NCI-H1048 (cell line): ENCODE measurements at places on chromosomes 16 and 17.

- no peak for DNase-seq
Observed at GRCh38 chr17:38601539-38602351, 4.0 kb downstream of the SRCIN1 start.

- DNase-seq = no peak
Observed at GRCh38 chr16:64751906-64752305, 370.0 kb downstream of the CDH11 start.

GRCh38 chr16:88306411-88306810, 76.3 kb upstream of the ZNF469 start:
- DNase-seq = no peak

DNA sequence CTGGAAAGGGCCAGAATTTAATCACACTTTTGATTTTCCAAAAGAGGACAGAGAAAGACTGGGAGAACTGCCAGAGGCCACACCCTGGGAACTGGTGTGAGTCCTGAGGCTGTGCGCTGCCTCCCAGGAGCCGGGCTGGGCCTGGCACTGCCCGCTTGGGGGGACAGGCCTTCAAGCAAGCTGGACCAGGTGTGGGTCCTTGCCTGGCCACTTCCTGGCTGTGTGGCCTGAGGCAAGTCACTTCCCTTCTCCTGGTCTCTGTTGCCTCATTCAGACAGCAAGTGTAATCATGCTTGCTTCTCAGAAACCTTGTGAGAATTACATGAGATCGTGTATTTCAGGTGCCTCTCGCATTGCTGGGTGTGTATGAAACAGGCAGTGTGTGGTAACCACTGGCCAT, 143.0 kb downstream of the SNX29 start:
- no peak for DNase-seq

DNA sequence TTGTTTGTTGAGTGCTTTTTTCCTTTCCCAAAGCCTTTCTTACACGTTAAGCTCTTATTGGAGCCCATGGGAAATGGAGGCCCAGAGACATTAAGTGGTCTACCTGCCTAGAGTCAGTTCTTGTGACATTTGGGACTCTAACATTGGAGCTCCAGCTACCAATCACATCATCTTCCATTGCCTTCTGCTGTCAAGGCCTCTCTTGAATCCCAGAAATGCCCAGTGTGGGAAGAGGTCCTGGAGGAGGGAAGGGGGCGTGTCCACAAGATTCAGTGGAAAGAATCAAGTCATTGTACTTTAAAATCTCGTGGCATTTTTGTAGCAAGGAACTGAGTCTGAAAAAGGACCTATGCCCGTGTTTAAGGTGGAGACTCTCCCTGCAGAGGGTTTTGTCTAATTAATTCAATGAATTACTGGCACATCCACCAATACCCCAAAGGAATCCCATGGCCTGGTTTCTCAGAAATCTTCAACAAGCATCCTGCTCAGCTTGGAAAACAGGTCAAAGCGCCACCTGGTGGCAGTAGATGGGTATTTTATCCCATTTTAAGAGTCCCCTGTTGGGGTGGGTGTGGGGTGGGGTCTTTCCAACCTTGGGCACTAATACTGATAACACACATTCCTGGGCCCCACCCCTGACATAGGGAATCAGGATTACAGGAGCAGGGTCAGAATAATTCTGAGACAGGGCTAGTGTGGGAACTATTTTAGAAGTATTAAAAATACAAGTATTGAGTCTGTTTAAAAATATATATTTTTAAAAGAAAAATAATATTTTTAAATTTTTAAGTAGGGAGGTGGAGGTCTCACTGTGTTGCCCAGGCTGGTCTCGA, 24.6 kb downstream of the GPT2 start:
- no peak for DNase-seq

GRCh38 chr16:89354325-89354724, 136.0 kb downstream of the ANKRD11 start:
- no peak for DNase-seq

DNA sequence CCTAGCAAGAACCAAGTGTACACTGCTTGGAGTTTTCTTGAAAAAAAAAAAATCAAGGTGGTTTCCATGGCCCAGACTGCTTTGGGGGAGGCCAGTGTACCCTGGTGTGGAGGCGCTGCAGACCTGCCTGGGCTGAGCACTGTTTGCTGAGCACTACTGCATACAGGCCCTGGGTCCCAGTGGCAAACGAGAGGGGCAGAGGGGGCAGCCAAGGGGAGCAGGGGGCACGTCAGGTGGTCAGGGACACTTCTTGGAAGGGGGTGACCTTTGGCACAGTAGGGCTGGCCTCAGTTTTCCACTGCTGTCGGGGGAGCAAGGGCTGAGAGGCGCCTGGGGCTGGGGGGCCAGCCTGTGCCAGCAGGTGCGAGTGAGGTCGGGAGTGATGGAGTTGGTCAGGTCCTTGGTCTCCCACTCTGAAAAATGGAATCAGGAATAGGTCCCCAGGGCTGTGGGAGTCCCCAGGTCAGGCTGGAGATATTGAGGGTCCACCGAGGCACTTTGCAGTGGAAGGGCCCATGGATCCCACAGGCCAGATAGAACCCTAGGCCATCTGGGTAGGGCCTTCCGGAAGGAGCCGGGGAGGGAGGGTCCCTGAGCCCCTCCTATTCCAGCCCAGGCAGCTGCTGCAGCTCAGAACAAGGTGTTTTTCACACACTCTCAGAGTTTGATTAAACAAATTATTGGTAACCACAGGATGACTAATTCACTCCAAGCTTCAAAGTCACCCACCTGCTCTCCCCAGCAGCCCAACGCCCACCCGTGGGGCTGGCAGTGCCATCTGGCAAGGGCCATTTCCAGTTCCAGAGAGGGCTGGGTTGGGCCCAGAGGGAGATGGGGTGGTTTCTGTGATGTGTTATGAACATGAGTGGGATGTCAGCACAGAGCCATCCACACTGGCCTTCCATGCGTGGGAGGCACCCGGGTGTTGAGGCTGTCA, 3.5 kb downstream of the ZFPM1 start:
- DNase-seq = no peak

DNA sequence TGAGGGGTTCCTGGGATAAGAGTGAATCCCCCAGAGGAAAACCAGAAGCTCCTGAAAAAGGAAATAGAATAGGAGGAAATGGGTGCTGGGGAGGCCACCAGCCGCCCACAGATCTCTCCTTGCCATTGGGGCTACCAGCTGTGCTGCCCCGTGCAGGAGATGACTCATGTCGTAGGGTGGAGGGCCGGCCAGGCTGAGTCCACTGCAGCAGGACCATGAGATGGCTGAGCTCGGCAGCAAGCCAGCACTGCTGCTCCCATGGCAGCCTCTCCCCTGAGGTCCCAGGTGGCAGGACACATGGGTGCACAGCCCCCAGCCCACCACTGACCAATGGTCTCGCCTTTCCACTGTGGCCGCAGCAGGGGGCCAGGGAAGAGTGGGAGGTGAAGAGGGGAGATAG, 95.5 kb downstream of the GNAO1 start:
- no peak for DNase-seq

DNA sequence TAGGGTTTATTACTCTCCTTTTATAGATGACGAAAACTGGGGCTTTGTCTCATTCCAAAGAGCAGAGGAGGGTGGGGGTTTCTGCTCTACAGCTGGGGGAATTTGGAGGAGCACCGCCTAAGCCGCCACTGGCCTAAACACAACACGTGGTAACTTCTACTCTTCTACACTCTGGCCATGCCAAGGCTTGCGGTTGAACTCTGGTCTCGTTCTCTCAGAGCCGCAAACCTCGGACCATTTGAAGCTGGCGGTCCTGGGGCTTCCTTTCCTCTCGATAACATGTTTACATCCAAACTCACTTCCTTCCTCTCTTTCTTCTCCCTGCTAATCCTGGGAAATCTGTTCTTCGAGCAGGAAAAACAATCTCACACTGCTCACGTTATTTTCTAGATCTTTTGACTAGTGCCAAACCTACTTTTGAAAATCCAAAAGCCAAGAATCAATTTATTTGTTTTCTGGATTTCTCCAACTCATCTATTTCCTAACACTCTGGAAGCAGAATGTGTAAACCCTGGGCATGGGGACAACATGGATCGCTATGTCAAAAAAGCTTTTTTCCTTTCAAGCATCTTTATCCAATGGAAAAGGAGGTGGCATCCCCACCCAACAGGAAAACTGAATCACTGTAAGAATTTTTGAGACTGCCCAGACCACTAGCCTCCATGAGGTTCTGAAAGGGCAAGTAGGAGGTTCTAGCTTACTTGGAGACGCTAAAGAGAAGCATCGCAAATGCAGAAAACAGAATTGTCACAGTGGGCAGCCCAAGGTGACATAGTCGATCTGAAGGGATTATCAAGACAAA, 13.6 kb upstream of the EEF2K start:
- DNase-seq = no peak

GRCh38 chr16:56748826-56749225, 18.9 kb downstream of the NUP93 start:
- no peak for DNase-seq

DNA sequence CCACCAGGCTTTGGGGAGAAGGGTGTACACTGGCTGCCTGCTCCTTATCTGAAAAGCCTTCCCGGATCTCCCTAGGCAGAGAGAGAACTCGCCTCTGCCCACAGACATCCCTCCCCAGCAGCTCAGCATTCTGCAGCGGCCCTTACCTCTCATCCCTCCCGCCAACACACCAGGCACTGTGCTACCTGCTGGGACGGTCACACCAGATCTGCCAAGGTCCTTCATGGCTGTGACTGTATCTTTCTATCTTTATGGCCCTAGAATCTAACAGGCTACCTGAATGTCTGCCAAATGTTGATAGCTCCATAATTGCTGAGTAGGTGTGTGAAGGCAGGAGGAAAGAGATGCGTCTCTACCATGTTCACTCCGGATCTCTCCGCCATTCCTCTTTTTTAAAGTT, 7.9 kb downstream of the TSNAXIP1 start:
- no peak for DNase-seq

DNA sequence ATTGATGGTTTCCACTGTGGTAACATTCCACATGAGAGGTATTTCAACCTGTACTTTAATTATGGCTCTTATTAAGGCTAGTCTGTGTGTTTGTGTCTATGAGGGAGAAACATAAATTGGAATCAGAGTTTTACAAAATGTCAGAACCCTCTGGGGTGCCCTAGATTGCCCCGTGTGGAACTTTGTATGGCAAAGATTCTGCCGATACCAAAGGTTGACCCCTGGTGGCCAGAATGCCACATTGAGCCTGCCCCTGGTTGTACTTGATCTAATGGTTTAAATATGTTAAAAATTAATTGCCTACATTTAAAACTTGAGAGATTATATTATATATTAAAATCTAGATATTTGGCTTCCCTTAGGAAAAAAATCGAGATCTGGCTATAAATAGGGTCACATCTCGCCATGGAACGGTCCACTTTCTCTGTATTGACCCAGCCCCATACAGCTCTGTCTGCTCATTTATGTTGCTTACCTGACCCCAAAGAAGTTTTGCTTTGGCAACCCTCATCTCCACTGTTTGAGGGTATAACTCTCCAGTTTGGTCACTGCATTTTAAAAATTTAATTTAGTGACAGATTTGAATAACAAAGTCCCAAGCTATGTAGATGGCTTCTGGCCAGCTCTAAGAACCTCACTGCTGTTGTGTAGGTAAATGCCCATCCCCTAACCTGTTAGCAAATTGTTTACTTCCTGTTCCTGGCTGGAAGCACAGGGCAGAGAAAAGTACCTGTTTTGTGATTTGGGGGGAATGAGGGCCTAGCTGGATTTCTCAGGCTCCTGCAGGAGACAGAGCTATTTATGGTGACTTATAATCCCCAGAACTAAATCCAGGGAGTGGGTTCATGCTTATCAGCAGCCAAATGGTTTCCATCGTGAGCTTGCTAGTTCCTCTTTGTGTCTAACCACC, 95.0 kb downstream of the PLCG2 start:
- no peak for DNase-seq

GRCh38 chr16:55992551-55992950, 117.4 kb upstream of the CES5A start:
- DNase-seq = no peak

GRCh38 chr17:58965221-58965620, 141.5 kb downstream of the TRIM37 start:
- no peak for DNase-seq

DNA sequence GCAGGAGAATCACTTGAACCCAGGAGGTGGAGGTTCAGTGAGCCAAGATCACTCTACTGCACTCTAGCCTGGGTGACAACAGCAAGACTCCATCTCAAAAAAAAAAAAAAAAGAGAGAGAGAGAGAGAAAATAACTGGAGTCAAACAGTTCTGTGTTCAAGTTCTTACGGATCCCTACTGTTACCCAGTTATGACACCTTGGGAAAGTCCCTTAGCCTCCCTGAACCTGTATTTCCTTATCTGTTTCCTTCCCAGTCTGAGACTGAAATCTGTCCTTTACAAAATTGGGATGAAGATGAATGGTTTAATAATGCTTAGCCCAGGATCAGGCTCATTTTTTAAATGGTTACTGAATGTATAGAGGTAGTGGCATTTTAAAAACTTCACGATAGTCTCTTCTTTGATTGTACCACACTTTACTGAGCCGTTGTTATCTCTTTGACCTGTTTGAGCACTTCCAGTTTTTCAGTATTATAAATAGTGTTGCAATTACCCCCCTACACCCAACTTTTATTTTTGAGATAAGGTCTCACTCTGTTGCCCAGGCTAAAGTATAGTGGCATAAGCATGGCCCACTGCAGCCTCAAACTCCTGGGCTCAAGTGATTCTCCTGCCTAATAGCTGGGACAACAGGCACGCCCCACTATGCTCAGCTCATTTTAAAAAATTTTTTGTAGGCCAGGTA, 17.1 kb downstream of the ZNF768 start:
- DNase-seq = no peak

- no peak for DNase-seq
Observed at GRCh38 chr17:82440991-82441627, 9.4 kb downstream of the CYBC1 start.

- no peak for DNase-seq
Observed at GRCh38 chr16:13507530-13507929, 412.4 kb upstream of the ERCC4 start.

- DNase-seq = no peak
Observed at GRCh38 chr17:45013021-45013997, 38.1 kb downstream of the DCAKD start.

DNA sequence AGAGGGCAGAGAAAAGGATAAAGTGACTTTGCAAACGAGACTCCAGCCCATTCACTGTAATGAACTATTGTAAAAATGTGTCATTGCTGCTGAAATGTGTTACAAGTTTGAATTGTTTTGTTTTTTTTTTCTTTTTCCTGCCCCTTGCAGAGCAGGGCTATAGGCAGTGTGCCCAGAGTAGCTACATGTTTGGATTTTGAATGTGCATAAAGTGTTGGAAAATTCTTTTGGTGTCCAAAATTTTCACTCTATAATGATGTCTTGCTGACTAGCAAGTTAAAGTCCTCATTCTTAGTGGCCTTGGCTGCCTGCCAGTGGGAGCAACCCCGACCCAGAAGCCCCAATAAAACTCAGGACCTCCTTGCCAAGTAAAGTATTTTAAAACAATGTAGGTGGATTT, 66.5 kb downstream of the IGF2BP1 start:
- no peak for DNase-seq
